ENCODE measurements at places on chromosomes 11 and 22.

- DNase-seq, result no peak
Observed at GRCh38 chr11:78961937-78962701, 387.5 kb upstream of the NARS2 start.

DNA sequence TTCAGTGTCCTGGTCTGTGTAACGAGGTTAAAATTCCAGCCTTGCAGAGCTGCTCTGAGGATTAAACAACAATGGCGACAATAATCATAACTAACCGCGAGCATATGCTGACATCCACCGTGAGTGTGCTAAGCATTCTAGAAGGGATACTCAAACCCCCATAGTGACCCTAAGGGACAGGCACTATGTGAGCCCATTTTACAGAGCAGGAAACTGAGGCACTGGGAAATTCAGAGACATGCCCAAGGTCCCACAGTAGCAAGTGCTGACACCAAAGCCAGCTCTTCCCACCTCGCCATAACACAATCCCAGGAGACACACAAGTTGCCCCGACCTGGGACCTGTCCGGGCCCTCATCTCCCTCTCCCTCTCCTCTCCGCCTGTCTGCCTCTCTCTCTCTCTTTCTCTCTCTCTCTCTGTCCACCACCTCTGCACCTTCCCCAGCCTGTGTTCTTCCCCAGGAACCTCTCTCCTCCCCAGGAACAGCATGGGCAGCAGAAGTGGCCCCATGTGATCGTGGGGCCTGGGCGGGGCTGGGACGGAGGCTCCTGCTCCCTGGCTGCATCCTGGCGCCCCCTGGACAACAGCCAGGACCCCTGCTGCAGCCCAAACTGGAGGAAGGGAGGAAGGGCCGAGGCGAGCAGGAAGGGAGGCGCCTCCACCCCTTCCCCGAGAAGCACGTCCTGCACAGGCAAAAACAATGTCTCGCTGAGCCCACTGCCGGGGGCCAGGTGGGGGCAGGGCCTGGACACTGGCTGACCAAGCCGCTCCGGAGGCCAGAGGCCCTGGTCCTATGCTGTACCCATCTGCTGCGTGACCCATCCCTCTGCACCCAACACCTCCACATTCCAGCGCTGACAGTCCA, 14.8 kb upstream of the MFNG start:
- DNase-seq, result no peak

- no peak for DNase-seq
Observed at GRCh38 chr11:116893906-116894305, 56.5 kb upstream of the APOA1 start.

- DNase-seq, result no peak
Observed at GRCh38 chr11:12076840-12077534, 33.4 kb upstream of the MICAL2 start.

- DNase-seq, result no peak
Observed at GRCh38 chr22:30824096-30824495, 129.4 kb downstream of the OSBP2 start.

GRCh38 chr11:18939314-18939713, at the start of gene MRGPRX1:
TSS of gene MRGPRX1 (minus strand) at chr11:18939414. CDS start at chr11:18934784, 4,630 bp downstream.
- no peak for DNase-seq

DNA sequence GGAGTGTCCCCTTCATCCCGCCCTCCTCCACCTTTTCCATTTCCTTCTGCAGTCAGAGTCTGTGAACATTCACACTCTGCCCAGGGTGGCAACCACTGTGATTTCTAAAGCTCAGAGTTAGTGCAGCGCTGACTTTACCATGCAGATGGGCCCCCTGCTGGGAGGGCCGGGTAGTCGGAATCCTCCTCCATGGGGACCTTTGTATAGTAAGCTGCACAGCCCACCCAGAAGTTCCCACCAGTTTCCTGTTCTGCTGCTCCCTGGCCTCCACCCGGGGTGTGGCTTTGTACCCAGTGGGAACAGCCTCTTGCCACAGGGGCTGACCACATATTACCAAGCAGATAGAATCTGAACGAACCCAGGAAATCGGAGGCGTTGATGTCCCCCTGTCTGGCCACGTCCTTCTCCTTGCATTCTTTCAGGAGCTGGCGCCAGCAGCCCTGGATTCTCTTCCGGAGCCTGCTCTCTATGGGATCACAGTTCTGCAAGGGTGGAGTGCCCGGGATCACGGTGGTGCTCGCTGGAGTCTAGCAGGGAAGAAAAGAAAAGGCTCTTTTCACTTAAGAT, 125.3 kb downstream of the MPPED1 start:
- DNase-seq, result no peak

DNA sequence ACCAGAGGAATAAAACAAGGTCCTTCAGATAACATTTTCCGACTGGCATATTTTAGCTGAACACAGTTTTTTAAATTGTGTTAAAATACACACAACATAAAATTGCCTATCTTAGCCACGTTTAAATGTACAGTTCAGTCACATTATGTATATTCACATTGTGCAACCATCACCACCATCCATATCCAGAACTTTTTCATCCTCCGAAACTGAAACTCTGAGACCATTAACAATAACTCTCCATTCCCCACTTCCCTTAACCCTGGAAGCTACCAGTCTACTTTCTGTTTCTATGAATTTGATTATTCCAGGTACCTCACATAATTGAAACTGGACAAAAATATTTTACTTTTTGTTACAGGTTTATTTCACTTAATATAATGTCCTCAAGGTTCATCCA, 213.3 kb downstream of the ETS1 start:
- no peak for DNase-seq

DNA sequence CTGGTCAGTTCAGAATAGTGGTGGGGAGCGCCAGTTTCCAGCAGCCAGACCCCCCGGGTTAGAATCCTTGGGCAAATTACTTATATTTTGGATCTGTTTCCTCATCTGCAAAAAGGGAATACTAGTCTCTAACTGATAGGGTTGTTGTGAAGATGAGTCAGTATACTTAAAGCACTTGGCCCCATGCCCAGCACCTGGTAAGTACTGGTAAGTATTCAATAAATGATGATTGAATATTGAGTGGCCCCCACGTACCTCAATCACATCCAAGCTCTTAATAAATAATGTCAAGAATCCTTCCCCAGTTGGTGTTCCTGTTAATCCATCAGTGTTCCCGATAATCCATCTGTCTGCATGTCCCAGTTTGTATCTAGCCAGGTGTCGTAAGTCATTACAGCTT, 12.1 kb downstream of the ACP2 start:
- no peak for DNase-seq

- DNase-seq, result no peak
Observed at GRCh38 chr11:67495234-67496005, 9.7 kb downstream of the PITPNM1 start.

DNA sequence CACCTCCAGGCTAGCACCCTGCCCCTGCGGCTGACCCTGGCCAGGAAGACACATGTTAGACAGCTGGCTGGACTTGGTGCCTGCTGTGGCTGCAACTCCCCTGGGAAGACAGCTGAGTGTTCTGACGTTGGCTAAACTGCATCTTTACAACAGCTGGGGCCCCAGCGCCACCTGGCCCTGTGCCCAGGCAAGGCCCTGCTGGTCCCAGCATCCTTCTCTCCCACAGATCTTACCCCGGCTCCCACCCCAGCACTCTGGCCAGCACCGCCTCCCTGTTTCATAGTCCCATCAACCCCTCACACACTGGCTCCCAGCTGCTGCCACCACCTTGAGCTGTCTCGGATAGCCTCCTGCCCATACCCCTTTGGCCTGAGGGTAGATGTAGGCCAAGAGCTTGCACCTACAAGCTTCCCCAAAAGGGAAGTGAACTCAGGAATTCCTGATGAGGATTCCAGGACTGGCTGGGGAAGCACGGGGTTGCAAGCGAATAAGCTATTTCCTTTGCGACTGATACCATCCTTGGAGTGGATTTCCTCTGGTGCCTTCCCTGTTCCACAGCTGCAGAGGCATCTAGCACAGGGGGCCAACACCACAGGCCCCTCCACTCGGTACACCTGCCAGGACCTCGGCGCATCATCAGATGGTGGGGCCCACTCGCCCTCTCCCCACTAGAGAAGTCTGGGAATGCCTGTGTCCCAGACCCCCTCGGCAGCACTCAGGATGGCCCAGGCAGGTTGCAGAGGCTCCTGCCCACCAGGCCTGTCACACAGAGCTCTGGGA, 28.5 kb downstream of the RSPH14 start:
- DNase-seq, result no peak

GRCh38 chr11:15688351-15688792, 573.6 kb downstream of the INSC start:
- DNase-seq, result no peak

DNA sequence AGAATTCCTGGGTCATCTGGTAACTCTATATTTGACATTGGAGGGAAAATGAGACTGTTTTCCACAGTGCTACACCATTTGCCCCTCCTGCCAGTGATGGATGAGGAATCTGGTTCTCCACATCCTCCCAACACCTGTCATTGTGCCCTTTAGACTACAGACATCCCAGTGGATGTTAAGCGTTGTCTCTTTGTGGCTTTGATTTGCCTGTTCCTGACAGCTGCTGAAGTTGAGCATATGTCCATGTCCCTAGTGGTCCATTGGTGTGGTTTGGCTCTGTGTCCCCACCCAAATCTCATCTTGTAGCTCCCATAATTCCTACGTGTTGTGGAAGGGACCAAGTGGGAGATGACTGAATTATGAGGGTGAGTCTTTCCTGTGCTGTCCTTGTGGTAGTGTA, 88.5 kb downstream of the BRD1 start:
- DNase-seq, result no peak

DNA sequence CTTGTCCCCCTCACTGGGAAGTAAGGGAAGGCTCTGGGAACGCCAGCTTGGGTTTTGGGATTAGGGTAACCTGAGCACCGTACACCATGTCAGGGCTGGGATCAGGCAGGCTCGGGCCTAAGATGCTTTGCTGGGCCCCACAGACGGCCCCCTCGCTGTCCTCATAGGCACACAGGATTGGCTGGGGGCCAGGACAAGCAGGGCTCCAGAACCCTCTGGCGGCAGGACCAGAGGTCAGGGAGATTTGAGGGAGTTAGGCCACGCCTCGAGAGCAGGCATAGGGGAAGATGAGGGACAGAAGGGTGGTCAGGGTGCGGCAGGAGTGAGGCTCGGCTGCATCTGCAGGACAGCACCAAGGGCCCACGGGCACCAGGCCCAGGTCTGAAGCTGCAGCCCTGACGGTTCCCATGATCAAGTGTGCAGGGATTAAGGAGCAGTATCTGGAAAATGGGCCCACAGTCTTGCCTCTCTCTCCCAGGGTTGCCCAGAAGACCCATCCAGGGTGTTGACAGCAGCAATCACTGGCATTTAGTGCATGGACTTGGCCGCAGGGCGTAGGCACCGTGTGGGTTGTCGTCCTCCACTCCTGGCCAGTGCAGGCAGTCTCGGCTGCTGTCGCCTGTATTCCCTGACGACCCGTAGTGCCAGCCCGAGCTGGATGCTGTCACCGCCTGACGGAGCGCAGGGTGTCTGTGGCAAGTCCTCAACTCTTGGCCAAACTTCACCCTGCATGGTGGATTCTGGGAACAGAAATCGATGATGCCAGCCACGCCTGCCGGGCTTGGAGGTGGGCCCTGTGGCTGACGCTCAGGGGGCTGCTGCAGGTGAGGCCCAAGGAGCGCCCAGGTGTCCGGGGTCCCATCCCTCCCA, 15.7 kb upstream of the GNB1L start:
- DNase-seq, result no peak

DNA sequence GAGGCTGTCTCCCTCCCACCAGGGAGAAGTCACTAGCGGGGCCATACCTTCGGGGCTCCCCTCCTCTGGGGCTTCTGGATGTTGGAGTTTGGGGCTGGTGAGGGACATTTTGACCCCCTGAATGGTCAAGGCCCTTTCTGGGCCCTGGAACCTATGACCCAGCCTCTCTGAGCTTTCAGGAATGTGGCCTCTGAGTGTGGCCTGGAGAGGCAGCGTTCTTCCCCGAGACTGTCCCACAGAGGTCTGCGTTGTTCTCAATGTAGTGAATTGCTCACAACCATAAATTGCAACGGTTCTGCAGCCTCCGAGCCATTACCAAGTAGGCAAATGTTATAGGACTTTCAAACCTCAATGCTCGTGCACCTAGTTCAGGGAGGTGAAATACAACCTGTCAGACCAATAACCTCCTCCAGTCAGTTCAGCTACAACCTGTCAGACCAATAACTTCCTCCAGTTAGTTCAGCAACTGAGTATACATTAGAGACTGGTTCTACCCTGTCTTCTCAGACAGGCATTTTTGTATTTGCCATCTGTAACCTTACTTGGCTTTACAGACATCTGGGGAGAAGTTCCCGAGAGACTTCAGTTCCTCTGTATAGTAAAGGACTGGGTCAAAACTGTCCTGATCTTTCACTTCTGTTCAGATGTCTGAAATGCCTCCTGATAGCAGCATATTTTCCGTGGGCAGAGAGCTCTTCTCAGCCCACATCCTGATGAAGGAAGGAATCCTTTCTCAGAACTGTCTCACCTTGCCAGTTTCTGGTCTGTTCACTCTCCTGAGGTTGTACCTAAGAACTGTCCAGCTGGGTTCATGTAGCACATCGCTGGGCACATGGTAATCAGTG, 34.2 kb downstream of the MICAL2 start:
- DNase-seq, result no peak

- no peak for DNase-seq
Observed at GRCh38 chr11:69041516-69041915, 7.2 kb upstream of the TPCN2 start.

GRCh38 chr22:37581504-37581903, 1.6 kb upstream of the LGALS2 start:
- no peak for DNase-seq

Data from stimulated activated CD8-positive, alpha-beta memory T cell treated with anti-CD3 and anti-CD28 coated beads, Interleukin-15, amount 100 ng/mL, for 1 hour (primary cell).